ENCODE measurements at places on chromosomes 1 and 21. TPM values are rescaled to one million over a fixed set of nuclear protein-coding genes. Genes with fewer than 3 reads are reported as not detected.

DNA sequence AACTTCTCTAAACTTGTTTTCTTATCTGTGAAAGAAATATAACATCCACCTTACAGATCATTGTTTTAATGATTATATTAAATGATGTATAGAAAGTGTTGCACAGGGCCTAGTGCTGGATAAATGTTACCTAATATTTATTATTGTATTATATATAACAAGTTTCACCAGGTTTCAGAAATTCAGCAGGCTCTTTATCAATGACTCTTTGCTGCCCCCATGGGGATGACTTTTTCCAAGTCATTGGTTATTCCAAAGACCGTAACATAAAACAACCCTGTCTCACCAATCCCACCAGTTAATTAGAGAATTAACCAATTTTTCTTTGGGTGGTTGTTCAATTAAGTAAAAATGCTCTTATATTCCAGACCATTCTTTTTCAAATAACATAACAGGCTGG, 7.3 kb upstream of the DEDD start:
- H3K4me3 ChIP-seq: no peak overlapping the region
- H3K4me1 ChIP-seq: no peaks in the 10 kb centered on the region
- H3K27ac ChIP-seq: no peak overlapping the region
- no peaks in the 10 kb centered on the region for H3K27me3 ChIP-seq

Gene OR2T29
- total RNA-seq: not detected

GRCh38 chr1:66248257-66248656, 285.7 kb upstream of the SGIP1 start:
- no peak overlapping the region for H3K27ac ChIP-seq
- H3K4me3 ChIP-seq: no peak overlapping the region

- H3K4me1 ChIP-seq: no peaks in the 10 kb centered on the region
- no peak overlapping the region for H3K27ac ChIP-seq
- DNase-seq: no peak
- no peaks in the 10 kb centered on the region for H3K36me3 ChIP-seq
- no peaks in the 10 kb centered on the region for H3K27me3 ChIP-seq
- H3K4me3 ChIP-seq: no peak overlapping the region
Observed at GRCh38 chr1:226203240-226203639, 16.7 kb upstream of the ACBD3 start.

Gene UBE2U
- total RNA-seq: not detected

GRCh38 chr1:65359888-65360287, 50.5 kb downstream of the DNAJC6 start:
- DNase-seq: no peak
- no peaks in the 10 kb centered on the region for H3K36me3 ChIP-seq
- H3K4me3 ChIP-seq: no peak overlapping the region
- H3K4me1 ChIP-seq: no peaks in the 10 kb centered on the region
- no peaks in the 10 kb centered on the region for H3K27me3 ChIP-seq
